ENCODE measurements at places on chromosomes 13 and 19.

DNA sequence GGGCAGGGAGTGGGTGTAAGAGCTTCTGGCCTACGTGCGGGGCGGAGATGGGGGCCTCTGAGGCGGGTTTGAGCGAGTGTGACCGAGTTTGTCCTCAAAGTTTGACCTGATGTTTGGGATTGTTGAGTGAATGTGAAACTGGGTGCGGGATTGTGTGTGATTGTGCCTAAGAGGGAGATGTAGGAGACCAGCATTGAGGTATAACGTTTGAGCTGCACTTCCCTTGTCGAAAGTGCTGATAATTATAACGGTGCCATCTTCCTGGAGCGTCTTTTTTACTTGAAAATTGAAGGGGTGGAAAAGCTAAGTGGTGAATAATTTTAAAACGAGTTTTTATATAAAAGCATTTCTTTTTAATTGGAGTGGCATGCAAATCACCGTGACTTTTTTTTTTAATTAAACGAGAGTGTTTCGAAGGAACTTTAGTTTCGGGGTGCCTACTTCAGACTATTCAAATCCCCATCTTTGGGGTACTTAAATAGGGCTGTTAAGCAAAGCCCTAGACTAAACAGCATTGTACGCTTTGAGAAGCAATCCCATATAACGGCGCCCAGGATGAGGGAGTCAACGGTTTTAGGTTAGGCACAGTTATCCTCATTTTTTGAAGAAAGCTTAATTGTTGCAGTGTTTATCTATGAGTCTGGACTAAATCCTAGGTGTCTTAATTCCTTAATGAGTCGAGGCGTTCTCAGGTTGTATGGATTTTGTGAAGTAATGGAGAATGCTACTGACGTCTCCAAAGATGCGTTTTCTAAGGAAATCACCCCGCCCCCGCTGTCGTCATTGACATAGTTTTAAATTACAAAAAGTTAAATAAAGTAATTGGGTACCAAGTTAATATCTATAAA lies 594 bp downstream of the ZNF146 start:
- DNase-seq, result peak; percentile 12

GRCh38 chr19:31329819-31330218 lies 19.4 kb downstream of the TSHZ3 start:
- DNase-seq, result no peak

- no peak for DNase-seq
Measured at GRCh38 chr19:41801792-41802211, 5.4 kb downstream of the CEACAM3 start.

DNA sequence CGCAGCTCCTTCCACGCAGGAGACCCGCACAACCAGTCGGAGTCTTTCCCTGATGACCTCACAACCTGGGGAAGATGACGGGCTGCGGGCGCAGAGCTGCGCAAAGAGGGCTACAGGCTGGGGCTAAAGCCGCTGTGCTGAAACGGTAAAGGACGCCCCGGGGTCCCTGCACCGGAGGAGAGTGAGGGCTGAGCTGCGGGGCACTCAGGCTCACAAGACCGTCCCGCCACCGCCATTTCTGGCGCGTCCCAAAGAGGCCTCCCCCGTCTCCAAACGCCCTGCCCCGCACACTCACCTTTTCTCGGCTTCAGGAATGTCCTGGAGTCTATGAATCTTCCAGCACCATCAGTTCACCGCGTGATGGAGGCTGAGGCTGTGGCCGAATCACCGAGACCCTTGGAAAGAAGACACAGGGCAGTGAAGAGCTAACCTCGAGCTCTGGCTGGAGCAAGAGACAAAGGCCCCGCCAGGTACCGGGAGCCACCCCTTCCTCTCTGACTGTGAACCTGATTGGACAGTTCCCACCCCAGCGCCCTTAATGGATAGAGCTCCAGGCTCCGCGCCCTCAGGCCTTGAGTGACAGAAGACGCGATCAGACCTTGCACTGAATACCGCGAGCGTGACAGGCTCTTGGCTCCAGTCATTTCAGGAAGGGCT lies 41.8 kb upstream of the ZNF429 start:
- peak; percentile 33 for DNase-seq

- DNase-seq, result no peak
Measured at GRCh38 chr19:46021531-46022041, 1.3 kb downstream of the PGLYRP1 start.

GRCh38 chr13:112362021-112362420 lies 14.1 kb upstream of the SPACA7 start:
- DNase-seq, result no peak

GRCh38 chr19:5644037-5644436 lies 21.2 kb downstream of the SAFB start:
- no peak for DNase-seq

DNA sequence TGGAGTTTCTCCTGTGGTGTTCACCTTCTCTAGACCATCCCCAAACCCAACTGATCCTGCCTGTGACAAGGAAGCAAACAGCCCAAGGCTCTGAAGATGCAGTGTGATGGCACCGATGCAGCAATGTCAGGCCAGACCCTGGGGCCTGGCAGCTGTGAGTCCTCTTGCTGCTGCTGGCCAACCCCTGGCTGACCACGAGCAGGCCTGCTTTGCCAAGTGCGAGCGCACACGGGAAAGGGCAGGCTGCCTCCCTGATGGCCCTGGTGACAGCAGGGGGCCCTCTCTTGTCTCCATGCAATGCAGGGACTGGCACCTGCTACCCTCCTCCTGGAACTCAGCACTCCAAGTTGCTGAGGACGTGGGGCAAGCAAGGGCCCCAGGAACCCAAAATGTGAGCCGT lies 5.4 kb upstream of the VSTM2B start:
- no peak for DNase-seq

GRCh38 chr19:48858984-48859710 lies 9.3 kb downstream of the PLEKHA4 start:
- DNase-seq, result peak; percentile 81

DNA sequence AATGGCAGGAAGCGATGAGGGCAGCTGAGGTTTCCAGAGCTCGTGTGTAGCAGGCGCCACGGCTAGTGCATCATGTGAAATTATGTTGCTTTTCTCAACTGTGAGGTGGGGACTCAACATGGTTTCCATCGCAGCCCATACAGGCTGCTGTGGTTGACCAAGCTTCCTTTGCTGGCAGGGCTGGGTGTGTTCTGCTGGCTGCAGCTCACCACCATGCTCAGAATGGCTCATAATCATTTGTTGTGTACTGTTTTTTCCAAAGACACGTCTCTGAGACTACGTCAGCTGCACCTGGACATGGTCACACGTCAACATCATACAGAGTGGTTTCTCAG lies 16.1 kb upstream of the RASA3 start:
- peak; percentile 57 for DNase-seq

DNA sequence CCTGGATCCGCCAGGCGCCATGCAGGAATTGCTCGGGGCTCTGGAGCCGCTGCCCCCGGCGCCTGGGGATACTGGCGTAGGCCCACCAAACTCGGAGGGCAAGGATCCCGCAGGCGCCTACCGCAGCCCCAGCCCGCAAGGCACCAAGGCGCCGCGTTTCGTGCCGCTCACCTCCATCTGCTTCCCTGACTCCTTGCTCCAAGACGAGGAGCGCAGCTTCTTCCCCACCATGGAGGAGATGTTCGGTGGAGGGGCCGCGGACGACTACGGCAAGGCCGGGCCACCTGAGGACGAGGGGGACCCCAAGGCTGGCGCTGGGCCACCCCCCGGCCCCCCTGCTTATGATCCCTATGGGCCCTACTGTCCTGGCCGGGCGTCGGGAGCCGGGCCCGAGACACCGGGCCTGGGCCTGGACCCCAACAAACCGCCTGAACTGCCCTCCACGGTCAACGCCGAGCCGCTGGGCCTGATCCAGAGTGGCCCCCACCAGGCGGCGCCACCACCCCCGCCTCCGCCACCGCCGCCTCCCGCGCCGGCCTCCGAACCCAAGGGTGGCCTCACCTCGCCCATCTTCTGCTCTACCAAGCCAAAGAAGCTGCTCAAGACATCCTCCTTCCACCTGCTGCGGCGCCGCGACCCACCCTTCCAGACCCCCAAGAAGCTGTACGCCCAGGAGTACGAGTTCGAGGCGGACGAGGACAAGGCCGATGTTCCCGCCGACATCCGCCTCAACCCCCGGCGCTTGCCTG lies 6.1 kb downstream of the PRR12 start:
- DNase-seq, result no peak

- DNase-seq, result peak; percentile 76
Measured at GRCh38 chr19:20077791-20078463, at the start of gene ZNF90. TSS of gene ZNF90 (plus strand) at chr19:20078000. CDS start at chr19:20078133, 133 bp downstream.

GRCh38 chr13:42384265-42384664 lies 112.3 kb downstream of the AKAP11 start:
- no peak for DNase-seq

GRCh38 chr13:90414691-90415596 lies 932.5 kb upstream of the MIR17HG start:
- DNase-seq, result no peak

DNA sequence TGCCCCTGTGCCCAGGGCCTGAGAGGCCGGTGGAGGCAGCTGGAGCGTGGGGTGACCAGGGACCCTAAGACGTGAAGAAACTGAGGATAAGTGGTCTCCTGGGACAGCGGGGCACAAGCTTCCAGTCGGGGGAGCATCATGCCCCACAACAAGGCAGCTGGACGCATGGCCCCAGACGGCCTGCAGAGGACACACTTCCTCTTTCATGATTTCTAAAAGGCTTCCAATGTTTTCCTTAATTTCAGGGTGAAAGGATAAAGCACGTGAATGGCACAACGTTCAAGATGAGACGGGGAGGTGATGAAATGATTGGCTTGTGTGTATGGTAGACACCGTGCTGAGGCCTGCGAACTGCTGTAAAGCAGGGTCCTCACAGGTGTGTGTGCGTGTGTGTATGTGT lies 20.2 kb upstream of the MYDGF start:
- DNase-seq, result no peak

DNA sequence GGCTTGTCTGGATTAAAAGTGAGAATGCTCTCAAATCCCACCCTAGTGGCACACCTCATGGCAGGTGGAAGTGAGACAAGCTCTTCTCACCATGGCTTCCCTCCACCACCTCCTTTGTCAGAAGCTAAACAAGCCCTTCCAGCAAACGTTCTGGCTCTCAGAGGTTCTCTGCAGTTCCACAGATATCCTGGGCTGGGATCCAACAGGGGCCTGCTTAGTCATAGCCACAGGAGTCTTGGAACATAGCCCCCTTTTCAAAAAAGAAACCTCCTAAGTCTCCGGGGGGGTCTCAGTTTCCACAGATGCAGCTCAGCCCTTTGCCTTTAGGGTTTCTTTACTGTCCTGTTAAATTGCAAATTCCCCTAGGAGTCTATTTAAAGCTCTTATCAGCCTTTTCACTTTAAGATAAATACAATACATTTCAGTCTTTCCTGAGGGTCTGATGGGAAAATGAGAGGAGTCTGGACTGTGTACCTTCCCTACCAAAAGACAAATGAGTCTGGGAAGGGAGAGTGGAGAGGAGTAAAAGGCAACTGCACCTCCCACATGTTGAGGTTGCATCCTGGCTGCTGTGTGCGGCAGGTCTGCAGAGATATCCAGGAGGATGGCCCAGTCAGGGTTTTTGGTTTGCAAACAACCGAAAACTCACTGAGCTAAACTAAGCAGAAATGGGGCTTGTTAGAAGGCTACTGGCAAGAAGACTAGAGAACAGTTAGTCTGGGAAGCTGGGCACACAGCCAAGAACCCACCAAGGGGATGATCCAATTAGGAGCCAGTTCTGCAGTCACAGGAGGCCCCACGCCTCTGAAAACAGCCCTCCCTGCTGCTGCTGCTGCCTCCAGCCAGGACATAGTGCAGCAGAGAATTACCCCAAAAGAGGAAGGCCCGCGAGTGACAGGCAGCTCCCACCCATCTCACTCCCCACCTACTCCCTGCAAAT lies 41.4 kb upstream of the SERP2 start:
- DNase-seq, result no peak

DNA sequence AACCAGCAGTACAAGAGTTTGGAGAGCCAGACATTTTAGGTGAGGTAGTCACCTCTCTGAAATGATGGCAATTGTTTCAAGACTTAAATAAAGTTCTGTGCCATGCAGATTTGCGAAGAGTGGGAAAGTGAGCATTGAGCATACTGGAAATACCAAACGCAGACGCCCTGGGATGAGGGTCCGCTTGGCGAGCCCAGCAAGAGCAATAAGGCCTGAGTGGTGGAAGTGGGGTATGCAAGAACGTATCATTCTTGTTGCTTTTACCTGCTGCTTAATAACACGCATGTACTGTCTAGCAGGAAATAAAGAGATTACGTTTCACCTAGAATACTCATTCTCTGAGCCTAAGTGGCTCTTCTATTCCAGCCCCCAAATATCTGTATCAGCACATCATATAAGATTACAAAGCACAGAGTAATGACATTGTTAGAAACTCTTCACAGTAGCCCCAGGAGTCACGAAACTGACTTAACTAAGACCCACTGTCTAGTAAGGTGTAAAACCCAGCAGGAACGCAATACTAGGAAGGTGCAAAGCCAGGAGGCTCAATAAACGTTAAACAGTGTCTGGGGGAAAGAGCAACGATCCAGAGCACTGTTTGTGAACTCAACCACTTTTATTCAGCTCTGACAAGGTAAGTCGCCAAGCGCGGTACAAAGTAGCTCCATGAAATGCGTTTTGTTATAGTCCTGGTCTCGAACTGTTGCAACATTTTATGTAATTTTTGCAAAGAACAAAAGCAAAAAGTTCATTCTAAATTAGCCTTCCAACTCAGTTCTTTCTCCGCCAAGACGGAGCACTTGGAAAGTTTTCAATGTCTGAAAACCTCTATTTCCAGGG lies 1.2 kb downstream of the RCBTB2 start:
- no peak for DNase-seq

GRCh38 chr19:22620401-22620800 lies 13.7 kb upstream of the ZNF492 start:
- no peak for DNase-seq

DNA sequence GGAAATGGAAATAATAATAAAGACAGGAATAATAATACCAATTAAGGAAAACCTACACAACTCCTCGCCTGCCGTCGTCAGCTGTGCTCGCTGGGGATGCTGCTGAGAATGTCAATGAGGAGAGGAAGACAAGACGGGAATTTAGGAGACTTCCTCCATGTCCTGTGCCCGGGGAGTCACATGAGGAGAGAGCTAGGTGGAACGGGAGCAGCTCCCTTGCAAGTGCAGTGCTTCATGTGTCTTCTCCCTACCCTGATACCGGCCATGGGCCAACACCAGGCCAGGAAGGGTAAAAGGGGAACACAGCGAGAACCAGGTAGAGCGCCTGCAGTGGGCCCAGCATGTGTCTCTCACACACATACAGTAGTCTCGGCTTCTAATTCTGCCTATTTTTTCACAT lies 11.8 kb downstream of the DOCK9 start:
- no peak for DNase-seq

DNA sequence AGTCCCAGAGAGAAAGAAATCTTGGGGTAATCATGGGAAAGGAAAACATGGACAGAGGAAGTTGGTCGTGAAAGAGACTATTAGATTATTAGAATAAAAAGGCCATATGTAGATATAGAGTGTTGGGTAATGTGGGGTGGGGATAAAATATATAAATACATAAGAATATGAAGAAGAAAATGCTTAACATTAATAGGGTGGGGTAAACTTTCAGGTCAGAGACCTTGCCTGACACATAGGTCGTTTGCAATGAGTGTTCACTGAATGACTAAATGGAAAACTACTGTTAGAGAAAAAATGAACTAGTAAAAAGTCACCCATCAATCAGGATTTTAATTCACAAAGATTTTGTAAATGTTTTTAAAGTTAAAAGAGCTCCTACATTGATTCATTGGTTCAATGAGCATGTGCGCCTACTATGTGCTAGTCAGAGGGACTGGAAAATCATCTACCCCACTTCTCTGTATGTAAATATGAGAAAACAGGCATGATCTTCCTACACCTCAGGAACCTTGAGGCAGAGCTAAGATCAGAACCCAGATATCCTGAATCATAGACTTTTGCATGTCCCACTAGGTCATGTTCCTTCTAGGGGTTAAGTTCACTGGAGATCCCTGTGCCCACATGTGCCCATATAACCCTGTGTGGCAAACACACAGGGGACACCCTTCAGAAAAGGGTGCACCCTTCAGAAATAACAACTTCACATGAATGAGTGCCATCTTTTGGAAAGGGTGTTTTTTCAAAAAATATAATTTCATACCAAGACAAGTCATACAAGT lies 24.6 kb upstream of the KLF12 start:
- no peak for DNase-seq

Data from activated CD4-positive, alpha-beta T cell treated with anti-CD3 and anti-CD28 coated beads for 24 hours (primary cell).